ENCODE measurements at places on chromosomes 2 and 18.

GRCh38 chr2:179788104-179788503 lies 73.3 kb downstream of the ZNF385B start:
- no peak for DNase-seq

DNA sequence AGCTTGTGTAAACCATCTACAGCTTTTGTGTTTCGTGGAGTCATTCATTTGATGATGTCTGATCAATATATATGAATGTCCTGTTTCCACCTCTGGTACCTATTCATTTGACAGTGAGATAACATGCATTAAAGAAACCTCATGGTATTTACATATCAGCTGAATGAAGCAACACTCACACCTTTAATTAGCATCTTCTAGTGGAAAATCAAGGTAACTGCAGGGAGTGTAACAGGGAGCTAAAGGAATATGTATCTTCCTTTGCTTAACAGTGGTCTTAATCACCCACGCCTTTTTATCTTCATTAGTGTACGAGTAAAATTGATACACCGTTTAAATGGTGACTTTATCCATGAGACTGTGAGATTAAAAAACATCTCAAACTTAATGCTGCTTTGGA lies 15.6 kb downstream of the SLC39A10 start:
- DNase-seq = no peak

DNA sequence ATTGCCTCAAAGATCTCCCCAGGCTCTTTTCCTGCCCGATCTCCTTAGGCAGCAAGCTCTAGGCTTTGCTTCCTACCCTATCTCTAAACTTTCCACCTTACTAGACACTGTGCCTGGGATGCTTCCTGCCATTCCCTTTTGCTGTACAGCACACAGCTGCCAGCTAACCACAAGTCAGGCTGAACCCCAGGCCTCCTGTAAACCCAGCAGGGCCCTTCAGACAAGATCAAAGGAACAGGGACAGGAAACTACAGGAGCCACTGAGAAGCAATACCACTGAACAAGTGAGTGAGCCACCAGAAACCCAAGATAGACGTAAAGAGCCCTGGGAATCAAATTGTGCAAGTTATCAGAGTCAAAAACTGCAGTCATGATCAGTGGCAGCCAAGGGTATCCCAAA lies 180.7 kb downstream of the SUCLG1 start:
- no peak for DNase-seq

DNA sequence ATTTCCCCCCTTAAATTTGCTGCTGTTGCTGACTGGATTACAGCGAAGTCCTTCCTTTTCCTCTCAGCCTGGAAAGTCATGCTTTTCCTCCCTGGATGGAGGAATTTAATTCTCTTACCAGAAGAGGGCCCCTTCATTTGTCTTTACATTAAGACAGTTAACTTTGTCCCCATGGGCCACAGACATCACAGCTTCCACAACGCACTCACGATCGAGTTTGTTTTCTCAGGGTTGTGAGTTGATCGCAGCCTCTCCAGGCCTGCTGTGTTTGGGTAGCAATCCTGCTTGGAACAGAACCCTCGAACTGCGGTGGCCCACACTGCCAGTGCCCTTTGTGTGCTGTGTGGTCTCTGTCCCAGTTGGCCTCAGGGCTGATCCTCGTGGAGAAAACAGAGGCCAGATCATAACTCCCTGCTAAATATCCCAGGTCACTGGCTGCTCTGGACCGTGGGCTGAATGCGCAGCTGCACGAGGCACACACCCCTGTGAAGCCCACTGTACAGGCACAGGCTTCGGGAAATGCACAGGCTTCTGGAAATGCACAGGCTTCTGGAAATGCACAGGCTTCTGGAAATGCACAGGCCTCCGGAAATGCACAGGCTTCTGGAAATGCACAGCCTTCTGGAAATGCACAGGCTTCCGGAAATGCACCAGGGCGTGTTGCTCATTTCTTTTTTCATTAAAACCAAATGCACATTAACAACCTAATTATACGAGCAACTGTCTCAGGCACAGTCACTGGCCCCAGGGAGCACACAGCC lies 2.2 kb upstream of the PDIA6 start:
- DNase-seq = no peak

DNA sequence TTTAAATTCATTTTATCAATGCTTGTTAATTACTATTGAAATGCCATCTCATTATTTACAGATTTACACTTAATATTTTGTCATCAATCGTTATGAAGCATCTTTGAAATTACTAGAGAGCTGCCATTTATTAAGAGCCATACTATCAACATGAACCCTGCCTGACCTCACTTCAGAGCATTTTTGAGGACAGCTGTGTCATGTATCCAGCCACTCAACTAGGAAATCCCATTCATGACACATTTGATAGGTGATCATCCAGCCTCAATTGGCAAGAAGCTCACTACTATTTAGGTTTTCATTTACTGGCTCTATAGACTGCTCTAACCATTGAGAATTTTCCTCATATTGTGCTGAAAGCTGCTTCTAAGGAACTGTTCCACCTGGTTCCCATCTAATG lies 40.6 kb upstream of the TLK1 start:
- DNase-seq = no peak

DNA sequence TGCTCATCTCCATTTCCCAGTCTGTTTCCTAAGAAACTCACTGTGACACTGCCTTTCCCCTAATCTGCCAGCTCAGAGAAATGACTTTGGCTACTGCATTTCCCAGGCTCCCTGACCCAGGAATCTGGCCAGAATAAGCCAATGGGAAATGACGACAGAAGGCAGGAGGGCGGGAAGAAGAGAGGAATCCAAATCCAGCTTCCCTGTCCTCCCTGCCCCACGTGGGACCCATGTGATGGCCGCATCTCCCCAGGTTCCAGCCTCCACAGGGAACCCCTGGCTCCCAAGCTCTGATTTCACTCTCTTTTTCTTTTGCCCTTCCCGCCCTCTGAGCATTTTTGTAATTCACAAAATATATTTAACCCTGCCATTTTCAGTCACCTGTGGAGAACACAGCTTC lies 37.8 kb upstream of the RAB12 start:
- DNase-seq = no peak

- DNase-seq = no peak
These were observed 135.3 kb downstream of the INSIG2 start for GRCh38 chr2:118223511-118223991.

DNA sequence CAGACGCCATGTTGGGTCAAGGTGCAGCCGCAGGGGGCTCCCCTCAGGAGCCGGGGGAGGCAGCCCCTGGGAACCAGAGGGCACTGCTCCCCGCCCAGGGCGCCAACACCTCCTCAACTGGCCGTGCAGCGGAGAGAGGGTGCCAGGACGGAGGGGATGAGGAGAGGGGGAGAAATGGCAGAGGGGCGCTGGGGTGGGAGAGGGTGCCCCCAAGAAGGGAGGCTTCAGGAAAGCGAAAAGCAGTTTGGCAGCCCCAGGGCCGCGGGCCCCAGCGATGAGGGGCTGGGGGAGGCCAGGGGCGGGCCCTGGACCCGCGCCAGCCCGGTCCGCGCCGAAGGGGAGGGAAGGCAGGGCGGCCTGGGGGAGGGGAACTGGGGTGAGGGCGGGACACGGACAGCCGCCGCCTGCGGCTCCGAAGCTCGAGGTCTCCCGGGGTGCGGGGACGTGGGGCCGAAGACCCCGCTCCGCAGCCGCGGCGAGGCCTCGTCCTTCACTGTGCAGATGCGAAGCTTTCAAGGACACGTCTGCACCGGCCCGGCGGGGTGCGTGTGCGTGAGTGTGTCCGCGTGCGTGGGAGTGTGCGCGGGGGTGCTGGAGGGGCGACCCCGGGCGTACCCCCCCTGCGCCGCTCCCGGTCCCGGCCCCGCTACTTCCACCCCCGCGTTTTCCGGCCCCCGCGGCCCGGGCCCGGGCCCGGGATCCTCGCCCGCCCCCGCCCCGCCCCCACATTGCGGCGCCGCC lies 1.4 kb downstream of the DNMT3A start:
- no peak for DNase-seq

GRCh38 chr18:33052886-33053285 lies 280.1 kb upstream of the KLHL14 start:
- DNase-seq = no peak

DNA sequence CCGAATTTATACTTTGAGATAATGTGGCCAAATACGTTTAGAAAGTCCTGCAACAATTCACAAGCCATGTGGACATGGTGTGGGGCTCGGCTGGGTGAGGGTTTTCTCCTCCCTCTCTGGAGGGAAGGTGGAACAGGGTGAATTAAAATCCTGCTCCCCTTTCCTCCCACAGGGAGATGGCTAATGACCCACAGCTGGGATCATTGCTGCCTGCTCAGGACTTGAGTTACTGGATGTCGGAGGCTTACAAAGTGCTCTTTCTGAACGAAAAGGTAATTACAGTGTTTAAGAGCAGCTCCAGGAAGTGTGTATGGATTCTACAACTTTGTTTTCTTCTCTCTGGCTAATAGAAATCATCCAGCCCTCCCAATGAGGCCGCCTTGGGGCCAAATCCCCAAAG lies 97.9 kb upstream of the ALKAL2 start:
- DNase-seq = no peak

- DNase-seq = no peak
These were observed 41.3 kb downstream of the RALB start for GRCh38 chr2:120294008-120294340.

GRCh38 chr2:100470898-100471514 lies 724 bp downstream of the NMS start:
- DNase-seq = peak; percentile 35

GRCh38 chr2:102986826-102987490 lies 225.1 kb downstream of the TMEM182 start:
- no peak for DNase-seq

DNA sequence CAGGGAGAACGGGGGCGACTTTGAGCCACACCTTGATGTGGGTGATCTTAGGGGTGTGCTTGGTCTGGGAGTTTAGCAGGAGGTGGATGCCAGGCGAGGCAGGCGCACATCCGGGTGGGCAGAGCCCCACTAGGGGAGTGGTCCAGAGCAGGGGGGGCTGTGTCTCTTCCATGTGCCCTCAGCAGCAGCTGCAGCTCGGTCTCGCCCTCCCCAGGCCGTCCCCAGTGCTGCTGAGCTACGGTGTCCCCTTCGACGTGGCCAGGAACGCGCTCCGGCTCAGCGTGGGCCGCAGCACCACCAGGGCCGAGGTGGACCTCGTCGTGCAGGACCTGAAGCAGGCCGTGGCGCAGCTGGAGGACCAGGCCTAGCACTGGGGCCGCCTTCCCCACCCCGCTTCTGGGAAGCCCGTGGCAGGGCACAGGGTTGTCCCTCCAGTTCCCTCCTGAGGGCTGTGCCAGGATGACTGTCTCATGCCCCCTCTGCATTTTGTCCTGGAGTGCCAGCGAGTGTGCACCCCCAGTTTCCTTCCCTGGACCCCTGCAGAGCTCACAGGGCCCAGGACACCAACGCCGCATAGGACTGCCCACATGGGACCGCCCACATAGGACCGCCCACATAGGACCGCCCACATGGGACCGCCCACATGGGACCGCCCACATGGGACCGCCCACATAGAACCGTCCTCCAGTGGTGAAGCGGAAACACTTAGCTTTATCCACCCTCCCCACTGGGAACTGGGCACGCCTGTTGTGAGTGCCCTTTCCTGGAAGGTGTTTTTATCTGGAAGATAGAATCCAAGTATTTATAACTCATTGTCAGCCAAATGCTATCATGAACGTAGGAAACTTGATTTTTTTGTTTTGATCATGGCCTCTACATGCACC lies 1.9 kb upstream of the ESPNL start:
- peak; percentile 84 for DNase-seq

DNA sequence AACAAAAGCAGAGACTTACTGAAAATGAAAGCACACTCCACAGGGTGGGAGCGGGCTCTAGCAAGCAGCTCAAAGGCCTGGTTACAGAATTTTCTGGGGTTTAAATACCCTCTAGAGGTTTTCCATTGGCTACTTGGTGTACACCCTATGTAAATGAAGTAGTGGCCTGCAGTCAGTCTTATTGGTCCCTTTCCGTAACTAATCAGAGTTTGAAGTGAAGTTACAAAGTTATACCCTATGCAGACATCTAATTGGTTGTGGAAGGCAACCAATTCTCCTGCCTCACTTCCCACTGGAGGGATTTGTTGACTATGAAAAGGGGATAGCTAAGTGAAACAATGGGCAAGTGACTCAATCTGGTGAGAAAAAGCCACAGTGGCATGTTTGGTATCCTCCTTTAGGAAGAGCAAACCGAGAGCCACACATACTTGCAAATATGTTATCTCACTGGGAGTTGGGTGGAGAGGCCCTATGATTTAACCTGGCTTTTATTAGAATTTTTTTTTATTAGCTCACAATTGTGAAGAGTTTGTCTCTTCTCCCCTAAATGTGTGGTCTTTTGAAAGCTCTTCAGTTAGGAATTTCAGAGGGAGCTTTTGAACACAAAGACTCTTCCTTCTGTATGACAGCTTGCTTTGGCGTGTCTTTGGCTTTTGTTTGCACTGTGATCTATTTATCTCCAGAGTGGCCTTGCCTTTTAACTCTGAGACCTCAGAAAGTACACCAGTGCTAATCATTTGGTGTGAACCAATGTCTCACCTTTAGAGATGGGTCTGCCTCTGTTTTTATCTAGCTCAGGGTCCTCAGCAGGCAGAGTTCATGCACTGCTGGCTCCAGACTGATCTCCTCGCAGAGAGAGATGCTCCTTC lies 69.6 kb downstream of the MAP4K4 start:
- DNase-seq = no peak
